ENCODE measurements at places on chromosomes 5 and 9. TPM values are rescaled to one million over a fixed set of nuclear protein-coding genes. Genes with fewer than 3 reads are reported as not detected.

DNA sequence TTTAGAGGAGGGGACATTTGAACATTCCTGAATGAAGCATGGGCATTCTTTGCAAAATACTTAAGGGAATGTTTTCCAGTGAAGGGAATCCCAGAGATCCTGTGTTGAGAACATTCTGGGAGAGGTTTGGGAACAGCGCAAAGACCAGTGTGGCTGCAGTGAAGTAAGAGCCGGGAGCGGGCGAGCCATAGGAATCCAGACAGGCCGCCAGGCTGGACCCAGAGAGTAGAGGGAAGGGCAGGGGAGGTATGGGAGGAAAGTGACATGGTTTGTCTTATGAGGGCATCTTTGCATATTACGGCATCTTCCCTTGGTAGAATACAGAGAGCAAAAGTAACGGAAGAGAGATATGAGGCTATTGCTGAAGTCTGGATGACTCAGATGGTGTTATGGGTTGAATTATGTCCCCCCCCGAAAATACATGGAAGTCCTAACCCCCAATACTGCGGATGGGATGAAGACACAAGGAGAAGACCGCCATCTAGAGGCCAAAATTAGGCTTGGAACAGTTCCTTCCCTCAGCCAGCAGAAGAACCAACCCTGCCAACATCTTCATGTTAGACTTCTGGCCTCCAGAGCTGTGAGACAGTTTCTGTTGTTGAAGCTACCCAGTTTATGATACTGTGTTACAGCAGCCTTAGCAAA lies 268.2 kb downstream of the MAST4 start:
- no peak for DNase-seq

- no peak for DNase-seq
Measured at GRCh38 chr9:101832486-101832885, 94.0 kb upstream of the GRIN3A start.

DNA sequence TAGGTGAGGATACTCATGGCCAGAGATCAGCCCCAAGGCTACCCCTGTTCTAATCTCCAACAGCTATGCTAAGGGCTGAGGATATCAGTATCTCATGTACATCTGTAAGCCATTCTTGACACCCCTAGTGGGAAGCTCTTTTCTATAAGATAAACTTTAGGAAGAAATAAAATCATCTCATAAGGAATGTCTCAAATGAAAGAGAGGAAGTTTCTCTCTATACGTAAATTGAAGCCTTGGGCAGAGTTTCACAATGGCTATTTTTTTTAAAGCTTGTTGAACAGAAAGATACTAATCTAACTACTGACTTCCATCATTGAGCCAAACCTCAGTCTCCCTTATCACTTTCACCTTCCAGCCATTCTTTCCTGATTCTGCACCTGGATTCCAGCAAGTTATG lies 405.7 kb downstream of the PRR16 start:
- no peak for DNase-seq

GRCh38 chr5:15737036-15737821 lies 237.2 kb downstream of the FBXL7 start:
- DNase-seq: no peak

- DNase-seq: no peak
Measured at GRCh38 chr9:84296146-84296843, 44.3 kb downstream of the SLC28A3 start.

DNA sequence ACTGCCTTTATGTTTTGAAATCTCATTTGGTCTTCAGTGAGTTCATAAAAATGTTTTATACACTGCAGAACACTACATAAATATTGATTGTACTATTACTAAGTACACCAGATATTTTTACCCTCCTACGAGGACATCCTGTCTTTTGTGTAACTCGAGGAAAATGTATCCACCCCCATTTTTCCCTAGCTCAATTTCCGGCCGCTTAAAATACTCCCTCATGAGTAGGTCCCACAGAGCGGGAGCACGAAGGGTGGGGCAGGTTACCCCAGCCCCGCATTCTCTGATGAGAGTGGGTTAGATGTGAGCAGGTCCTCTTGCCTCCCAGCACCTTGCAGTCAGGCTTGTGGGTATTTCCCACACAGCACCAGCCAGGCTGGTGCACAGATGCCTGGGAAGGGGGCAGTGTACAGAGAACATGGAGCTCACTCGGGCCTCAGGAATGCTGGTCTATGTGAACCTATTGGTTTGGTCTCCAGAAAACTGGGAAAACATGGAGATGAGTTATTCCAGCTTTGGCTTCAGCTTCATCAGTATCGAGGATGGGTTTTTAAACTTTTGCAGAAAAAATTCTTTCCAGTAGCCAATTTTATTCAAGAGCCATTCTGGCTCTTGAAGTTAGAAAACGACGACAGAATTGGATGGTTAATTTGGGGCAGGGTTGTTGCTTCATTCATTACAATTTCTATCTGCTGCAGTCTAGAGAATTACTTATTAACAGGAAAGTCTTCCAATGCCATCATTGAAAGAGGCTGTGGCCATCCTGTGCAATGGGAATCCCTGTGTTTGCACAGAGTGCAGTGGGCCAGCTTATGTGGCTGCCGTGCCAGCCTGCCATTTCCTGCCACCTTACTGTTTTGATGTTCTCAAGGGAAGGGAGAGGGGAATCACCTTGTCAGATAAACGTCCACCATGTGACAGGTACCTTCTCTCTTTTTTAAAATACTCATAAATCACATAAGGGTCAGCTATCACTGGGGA lies 73.2 kb downstream of the WDR41 start:
- no peak for DNase-seq

The KIF4B gene
- polyA plus RNA-seq: not detected
